NAMALWA (cell line): ENCODE measurements at places on chromosomes 11 and 22.

- no peak for DNase-seq
These were observed 87.0 kb upstream of the CRYBB3 start for GRCh38 chr22:25112538-25113253.

DNA sequence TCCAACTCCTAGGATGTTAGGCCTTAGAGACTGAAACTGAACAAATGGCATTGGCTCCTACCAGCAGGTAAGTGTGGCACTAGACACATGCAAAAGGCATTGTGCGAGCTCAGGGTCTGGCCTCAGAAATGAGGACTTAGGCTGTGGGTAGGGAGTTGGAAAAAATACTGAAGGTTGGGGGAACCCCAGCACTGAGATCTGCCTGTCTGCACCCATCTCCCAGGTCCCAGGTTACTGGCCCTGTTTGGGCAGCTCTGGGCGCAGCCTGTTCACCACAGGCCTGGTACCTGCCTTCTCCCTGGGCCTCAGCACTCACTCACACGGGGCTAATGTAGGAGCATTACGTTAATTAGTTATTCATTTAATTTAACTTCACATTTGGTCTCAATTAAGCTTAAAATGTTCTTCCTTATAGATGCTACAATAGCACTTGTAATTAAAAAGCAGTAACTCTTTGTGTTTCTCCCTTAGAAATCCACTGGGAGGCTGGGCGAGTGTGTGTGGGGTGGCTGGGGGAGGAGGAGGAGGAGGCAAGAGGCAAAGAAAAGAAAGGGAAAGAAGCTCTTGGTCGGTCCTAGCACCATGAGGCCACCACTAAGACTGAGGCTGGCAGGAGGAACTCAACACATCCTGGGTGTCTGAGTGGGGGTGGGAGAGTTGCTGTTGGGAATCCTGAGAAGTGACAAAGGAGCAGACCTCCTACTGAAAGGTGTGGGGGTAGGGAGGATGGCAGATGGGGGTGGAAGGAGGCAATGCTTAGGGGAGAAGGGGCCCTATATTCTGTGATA is 19.4 kb downstream of the TMEM218 start:
- DNase-seq = no peak

DNA sequence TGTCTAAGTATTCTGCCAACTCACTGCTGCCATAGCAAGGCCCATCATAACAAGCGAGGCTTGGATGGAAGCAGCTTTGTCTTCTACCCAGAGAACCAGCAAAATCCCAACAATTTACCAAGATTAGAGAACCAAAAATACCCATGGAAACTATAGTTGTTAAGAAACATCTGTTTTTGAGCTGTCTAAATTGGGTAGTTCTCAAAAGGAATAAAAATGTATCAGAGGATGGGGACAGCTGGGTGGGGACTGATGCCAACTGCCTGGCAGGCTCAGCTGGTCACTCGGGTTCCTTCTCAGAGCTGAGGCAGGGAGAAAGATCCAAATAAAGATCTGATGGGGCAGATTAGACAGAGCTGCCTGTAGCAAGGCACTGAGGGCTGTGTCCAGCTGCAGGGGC is 85.9 kb upstream of the GRK3 start:
- no peak for DNase-seq

GRCh38 chr11:35347173-35347878 is 72.0 kb downstream of the SLC1A2 start:
- no peak for DNase-seq

DNA sequence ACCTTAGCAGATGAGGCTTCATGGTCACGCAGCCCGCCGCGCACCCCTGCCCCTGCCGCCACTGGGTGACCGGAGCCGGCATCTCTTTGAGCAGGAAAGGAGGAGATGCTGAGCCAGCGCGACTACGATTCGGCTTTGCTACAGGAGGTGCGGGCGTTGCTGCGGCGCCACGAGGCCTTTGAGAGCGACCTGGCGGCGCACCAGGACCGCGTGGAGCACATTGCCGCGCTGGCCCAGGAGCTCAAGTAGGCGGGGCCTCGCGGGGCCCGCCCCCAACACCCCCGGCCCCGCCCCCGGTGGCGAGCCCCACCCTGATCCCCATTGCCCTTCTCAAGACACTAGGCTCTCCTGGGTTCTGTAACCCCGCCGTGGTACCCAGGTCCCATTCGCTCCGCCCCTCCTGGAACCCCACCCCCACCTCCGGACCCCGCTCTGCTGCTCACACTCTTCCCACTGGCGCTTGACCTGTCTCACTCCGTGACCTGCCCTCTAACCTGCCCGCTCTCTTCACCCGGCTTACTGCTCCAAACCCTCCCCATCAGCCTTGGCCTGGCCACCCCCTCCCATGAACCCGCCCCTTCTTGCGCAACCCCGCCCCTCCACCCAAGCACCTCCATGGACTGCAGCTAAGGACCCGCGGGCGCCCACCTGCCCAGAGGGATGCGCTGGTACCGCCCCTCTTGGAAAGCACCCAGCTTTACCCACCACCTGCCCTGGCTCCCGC is 9.1 kb downstream of the CTSF start:
- no peak for DNase-seq

DNA sequence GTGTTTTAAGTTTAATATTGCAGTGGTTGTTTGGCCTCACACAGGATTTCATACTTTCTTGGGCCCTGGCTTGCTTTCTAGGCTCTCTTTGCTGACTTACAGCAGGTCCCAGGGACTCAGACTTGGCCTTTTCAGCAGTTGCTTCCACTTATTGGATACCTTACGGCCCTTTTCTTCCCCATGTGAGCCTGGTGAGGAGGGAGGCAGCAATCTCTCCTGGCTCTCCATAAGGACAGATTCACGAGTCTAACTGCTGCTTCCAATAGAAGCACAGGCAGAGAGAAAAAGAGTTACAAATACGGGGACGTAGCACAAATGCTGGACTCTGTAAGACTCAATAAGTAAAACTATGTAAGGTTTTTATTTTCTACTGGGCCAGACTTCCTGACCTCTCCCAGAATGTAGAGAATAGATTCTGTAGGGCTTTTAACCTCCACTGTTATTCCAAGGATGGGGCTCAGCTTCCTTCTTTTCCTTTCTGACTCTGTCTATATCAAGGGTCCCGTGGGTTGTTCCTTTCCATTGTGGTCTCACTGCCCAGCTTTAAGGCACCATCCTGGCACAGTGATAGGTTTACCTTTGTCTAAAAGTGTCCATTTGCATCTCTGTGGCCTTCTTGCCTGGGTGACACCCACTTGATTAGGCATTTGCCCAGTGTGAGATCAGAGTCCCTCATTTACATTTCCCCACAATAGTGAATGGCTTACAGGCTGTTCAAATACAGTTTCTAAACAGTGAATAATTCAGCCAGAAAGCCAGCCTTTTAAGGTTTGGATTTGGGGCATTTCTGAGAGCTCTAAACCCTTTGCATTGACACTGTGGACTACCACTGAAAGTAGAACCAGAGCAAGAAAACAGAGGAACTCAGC is 92.8 kb downstream of the RASSF10 start:
- DNase-seq = no peak
